Brain pericyte (primary cell): ENCODE measurements at places on chromosomes 16 and 17.

DNA sequence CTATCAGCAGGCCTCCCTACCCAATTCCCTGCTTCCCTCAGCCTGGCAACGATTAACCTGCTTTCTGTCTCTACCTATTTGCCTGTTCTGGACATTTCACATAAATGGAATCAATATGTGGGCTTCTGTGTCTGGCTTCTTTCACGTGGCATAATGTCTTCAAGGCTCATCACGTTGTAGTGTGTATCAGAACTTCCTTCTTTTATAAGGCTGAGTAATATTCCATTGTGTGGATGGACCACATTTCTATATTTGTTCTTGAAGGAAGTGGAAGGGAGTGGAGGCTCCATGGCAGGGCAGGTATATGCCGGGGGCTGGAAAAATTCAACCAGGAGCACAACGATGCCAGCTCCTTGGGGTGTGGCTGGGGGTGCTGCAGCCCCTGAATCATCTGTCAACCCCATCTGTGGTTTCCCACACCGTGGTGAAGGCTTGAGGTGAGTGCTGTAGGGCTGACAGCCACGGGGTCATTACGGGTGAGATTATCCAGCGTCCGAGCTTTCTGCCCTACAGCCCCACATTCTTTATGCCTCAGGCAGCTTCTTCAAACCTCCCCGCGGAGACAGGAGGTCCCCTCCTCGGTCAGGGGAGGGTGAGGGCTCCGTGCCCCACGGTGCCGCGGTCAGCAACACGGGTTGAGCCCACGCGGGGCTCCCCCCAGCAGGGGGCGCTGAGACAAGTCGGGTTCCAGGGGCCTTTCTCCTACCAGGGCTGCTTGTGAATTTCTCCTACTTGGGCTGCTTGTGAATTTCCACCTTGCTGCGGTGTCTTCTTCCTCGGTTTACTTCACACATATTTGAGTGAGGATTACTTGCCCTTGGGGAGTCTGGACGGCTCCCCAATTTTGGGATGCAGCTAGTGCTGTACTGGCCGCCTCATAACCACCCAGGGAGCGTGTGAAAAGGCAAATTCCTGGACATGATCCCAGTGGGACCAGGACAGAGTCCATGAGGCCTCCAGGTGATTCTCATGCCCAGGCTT lies 18.3 kb upstream of the WFIKKN2 start:
- DNase-seq, result no peak

DNA sequence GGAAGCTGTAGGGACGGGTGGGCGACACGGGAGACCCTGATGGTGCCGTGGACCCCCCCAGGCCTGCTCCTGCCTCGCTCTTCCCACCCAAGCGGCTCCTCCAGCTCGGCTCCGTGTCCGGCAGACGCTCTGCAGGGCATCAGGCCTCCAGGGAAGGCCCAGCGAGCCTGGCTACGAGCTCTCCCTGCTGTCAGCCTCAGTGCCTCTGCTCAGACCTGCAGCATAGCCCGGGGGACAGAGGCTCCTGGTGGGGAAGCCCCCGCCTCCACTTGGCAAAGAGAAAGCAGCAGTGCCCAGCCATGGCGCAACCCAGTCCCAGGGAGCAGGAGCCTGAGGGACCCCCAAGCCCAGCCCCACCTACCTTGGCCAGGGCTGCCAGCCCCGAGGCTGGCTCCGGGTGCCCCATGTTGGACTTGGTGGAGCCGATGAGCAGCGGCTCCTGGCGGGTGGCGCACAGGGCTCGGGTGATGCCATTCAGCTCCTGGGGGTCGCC lies 5.9 kb downstream of the FASN start:
- no peak for DNase-seq

DNA sequence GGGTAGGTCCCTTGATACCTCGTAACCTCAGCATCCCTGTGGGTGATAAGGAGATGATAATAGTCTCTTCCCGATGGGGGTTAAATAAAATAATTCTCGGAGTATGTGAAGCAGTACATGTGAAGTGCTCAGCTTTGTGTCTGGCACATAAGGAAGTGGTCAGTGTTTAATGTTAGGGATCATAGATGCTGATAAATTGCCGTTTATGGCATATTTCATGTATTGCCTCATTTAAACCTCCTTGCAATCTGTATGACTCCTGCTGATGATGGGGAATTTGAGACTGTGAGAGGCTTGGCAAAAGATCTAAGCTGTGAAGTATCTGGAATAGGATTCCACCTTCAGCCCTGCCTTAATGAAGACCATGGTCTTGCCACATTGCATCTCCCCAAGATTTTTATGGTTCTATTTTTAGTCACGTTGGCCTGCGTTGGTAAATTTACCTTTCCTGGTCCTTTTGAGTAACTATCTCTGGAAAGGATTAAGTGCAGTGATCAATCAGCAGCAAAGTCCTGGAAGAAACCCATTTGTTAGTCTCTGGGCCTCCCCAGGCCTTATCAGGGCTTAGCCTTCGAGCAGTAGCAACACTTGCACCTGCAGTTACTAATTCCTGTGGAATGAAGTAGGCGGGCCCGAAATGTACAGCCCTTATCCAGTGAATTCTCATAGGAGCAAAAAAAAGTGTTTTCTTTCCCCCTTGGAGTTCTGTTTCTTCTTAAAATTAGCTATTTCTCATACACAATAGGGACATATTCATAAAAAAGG lies 144.9 kb downstream of the WWOX start:
- DNase-seq, result no peak

DNA sequence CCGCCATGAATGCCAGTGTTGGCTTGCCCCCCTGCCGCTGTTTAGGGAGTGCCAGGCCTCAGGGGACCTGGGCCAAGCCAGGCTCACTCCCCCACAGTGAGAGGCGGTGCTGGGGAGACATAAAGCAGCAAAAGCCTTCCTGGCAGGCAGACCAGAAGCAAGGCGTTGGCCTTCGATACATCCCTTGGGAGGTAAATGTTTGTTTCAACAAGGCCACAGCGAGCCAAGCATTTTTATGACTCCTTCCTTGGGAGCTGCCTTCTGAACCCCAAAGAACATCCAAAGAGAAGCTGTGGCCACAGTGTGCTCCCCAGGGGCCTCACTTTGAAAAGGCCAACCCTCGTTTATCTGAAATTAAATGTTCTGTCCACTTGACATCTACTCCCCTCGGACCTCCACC lies 119.7 kb upstream of the CIBAR2 start:
- DNase-seq, result no peak

GRCh38 chr17:19410091-19410490 lies 941 bp upstream of the RNF112 start:
- DNase-seq, result no peak

GRCh38 chr16:66543541-66543940 lies 6.4 kb downstream of the TK2 start:
- DNase-seq, result no peak
